ENCODE measurements at places on chromosomes 16 and 17.

- DNase-seq = no peak
Measured at GRCh38 chr16:19882646-19883045, 2.0 kb downstream of the GPRC5B start.

DNA sequence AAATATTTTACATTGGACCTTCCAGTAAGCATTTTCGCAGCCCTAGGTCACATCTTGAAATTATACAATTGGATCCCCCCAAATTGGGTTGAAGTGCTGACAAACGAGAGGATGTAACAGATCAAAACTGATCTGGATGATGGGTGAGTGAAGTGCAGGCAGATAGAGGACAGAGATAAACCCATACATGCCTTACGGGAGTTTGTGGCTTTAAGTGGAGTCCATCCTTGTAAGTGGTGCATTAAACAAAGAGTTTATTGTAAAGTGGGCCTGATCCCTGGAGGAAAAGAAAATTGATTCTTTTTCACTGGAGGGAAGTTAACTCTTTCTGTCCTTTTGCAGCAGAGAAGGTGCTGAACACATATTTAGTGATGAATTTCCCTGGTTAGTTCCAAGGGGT lies 39.0 kb upstream of the KCNJ2 start:
- no peak for DNase-seq

DNA sequence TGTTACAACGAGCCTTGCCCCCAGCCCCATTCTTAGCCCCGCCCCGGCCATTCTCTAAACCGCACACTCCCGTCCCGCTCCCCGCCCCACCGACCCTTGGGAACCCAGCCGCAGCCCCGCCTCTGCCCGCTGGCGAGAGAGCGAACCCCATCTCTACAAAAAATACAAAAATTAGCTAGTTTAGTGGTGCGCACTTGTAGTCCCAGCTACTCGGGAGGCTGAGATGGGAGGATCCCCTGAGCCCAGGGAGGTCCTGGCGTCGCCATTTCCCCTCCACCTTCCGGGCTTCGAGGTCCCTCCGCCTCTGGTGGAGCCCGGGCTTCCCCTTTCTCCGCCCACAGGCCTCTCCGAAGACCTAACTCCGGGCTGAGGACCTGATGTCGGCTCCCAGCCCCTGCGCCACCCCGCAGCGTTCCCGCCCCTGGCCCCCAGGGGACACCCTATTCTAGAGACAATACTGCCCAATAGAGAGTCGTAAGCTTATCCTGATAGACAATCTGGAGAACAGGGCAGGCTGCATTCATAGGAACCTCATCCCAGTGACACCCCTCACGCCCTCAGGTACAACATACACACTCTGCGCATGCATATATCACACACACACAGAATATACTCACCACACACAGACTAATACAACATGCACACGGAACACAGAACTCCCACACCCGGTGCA lies 480 bp upstream of the PROCA1 start:
- DNase-seq = no peak

DNA sequence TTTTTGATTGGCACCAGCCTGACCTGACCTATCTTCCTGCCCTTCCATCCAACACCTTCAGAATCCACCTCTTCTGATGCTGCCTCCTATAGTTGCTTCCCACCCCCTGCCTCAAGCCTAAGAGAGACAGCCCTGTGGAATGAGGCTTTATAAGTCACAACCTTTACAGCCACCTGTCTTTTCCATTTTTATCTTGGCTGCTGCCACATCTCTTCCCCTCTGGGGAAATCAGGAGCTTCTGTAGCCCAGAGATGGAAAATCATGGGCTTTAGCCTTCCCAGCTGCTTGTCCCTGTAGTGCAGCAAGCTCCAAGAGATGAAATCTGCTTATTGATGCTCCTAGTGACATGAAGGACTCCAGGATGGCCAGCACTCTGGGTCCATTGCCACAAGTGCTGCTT lies 18.7 kb downstream of the PHAF1 start:
- DNase-seq = no peak

GRCh38 chr16:77652399-77652798 lies 69.9 kb upstream of the NUDT7 start:
- DNase-seq = no peak

- no peak for DNase-seq
Measured at GRCh38 chr16:25030420-25031131, 15.4 kb upstream of the ARHGAP17 start.

- DNase-seq = no peak
Measured at GRCh38 chr16:88316941-88317612, 65.7 kb upstream of the ZNF469 start.

GRCh38 chr16:52906281-52906680 lies 146.4 kb downstream of the CHD9NB start:
- DNase-seq = no peak

DNA sequence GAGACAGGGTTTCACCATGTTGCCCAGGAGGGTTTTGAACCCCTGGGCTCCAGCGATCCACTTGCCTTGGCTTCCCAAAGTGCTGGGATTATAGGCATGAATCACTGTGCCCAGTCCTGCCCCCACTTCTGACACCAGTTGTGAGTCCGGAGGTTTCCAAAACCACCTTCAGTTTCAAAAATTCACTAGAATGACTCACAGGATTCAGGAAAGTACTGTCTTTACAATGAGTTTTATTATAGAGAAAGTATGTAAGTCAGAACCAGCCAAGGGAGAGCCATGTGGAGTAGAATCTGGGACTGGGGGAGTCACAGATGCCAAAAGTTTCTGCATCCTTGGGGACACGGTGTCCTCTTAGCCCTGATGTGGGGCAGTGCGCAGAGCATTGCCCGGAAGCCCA lies 55.1 kb downstream of the PLD6 start:
- no peak for DNase-seq

- no peak for DNase-seq
Measured at GRCh38 chr17:39626171-39627046, at the start of gene PPP1R1B. Gene PPP1R1B (plus strand): TSS chr17:39626952. CDS start chr17:39627393, 441 bp downstream.

- DNase-seq = no peak
Measured at GRCh38 chr16:67873435-67874370, 851 bp downstream of the EDC4 start.

DNA sequence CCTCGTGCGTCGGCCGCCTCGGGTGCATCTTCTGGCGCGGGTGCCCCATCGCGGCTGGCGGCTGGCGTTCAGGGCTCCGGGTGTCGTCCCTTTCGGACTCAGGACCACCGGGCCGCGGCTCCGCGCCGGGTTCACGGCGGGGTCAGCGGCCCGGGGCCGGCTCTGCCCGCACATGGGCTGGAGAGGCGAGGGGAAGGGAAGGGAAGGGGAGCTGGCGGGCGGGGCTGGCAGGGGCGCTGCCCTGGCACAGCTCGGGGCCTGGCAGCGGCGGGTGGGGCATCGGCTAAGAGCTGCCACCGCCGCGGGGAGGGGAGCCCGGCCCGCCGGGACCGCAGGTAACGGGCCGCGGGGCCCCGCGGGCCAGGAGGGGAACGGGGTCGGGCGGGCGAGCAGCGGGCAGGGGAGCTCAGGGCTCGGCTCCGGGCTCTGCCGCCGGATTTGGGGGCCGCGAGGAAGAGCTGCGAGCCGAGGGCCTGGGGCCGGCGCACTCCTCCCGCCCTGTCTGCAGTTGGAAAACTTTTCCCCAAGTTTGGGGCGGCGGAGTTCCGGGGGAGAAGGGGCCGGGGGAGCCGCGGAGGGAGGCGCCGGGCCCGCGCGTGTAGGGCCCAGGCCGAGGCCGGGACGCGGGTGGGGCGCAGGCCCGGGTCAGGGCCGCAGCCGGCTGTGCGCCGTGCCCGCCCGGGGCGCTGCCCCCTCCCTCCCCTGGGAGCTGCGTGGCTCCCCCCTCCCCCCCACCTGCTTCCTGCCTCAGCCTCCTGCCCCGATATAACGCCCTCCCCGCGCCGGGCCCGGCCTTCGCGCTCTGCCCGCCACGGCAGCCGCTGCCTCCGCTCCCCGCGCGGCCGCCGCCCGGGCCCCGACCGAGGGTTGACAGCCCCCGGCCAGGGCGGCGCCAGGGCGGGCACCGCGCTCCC lies 646 bp downstream of the HIC1 start:
- no peak for DNase-seq

DNA sequence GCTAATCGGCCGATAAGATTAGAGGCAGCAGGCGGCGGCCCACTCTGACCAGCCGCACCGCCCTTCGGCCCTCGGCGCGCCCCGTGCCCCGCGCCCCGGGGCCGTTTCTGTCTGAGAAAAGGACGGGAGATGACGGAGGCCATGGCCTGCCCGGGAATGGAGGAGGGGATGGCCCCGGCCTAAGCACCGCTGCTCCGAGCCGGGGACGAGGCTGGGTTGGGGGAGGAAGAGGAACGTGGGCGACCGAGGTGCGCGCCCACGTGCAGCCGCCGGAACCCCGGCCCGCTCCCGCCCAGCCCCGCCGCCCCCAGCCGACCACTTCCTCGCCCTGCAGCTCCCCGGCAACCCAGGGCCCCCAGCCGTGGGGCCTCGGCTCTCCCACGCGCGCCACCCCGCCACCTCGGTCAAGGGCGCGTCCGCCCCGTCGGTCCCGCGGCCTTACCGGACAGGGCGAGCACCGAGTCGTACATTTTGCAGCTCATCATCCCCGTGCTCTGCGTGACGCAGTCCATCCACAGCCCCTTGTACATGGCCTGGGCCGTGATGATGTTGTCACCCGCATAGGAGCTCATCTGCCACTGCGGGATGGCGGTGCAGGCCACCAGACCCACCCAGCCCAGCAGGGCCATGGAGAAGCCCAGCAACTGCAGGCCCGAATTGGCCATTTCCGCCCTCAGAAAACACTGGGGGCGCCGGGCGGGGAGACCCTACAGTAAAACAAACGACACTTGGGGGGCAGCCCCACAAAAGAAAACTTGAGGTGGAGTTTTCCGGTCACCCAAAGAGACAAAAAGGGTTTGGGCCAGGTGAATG lies 693 bp downstream of the CLDN7 start:
- DNase-seq = no peak

GRCh38 chr17:39196808-39197291 lies 619 bp downstream of the CACNB1 start:
- DNase-seq = peak; percentile 51

DNA sequence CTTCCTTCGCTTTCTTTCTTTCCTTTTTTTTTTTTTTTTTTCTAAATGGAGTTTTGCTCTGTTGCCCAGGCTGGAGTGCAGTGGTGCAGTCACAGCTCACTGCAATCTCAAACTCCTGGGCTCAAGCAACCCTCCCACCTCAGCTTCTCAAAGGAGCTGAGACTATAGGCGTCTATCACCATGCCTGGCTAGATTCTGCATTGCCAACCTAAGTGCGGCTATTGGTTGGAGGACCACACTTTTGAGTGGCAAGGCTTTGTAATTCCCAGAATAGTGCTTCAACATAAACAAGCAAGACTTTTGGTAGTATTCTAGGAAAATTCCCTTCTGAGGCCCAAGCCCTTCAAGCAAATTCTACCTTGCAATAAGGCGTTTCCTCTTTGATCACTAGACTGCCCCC lies 107.8 kb downstream of the YPEL2 start:
- DNase-seq = no peak

DNA sequence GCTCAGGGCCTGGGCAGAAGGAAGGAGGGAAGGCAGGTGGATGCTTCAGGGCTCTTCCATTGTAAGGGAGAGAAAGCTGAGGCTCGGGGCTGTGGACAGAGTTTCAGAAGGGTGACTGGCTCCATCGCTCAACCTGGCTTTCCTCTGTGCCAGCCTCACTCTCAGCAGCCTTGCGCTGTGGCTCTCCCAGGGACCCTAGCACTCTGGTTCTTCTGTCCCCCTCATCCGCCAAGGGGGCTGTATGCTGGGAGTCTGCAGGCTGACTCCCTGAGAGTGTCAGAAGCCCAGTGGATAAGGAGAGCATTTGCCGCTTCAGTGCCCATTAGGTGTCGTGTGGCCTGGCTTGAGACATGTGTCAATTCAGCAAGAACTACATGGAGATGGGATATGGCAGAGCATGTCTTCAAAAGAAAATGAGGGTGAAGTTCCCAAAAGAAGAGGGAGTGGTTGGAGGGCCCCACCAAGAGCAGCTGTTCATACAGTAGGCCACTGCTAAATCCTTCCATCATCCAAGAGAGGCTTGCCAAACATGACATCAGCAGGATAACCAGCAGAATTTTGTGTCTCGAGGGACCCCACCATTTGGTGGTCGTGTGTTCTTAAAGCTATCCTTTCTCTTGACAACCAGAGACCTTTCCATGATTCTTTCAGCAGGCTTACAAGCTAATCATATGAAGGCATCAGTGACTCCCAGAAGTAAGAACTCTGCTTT lies 148.2 kb downstream of the IRX5 start:
- DNase-seq = no peak

- DNase-seq = peak; percentile 66
Measured at GRCh38 chr16:87487361-87487924, 5.4 kb downstream of the ZCCHC14 start.

DNA sequence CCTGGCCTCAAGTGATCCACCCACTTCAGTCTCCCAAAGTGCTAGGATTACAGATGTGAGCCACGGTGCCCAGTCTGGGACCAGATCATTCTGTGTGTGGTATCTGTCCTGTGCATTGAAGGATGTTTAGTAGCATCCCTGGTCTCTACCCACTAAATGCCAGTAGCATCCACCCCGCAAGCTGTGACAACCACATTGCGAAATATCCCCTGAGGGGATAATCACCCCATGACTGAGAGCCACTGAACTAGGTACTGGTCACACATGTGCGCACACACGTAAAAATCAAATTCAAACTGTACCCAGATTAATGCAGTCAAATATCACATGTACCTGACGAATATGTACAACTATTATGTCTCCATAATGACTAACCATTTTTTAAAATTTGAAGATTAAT lies 35.8 kb downstream of the TEKT5 start:
- no peak for DNase-seq

GRCh38 chr16:27852116-27852515 lies 211.4 kb downstream of the GSG1L start:
- DNase-seq = no peak

GRCh38 chr17:82602487-82602886 lies 45.8 kb downstream of the WDR45B start:
- no peak for DNase-seq

DNA sequence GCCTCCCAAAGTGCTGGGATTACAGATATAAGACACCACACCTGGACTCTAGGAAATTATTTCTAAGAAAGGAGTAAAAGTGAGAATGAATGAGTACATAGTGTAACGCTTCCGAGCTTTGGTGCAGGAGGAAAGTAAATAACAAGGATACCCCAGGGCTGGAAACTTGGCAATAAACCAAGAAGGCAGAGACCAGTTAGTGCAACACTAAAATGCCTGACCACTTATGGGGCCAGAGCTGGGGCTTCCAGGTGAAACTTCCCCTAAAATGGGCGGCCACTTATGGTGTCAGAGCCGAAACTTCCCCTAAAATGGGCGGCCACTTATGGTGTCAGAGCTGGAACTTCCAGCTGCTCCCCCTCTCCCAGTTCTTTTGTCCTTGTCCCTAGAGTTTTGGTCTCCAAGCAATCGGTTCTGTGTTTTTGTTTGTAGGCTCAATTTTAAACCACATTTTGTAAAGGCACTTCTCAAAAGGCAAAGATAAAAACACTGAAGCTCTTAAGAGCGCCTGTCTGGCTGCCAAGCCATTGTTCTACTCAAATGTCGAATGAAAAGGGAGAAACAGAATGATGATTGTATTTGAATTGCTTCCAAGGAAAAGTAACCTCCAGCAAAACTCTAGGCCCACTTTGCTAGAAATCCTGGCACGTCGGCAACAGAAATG lies 63.9 kb downstream of the NXN start:
- no peak for DNase-seq

GRCh38 chr17:57560319-57560705 lies 184.8 kb downstream of the CCDC182 start:
- no peak for DNase-seq

GRCh38 chr16:89572073-89572484 lies 3.5 kb upstream of the CPNE7 start:
- DNase-seq = no peak

Data from NCI-H510A (cell line).